ENCODE measurements at places on chromosomes 16 and 17. TPM values are rescaled to one million over a fixed set of nuclear protein-coding genes. Genes with fewer than 3 reads are reported as not detected.

DNA sequence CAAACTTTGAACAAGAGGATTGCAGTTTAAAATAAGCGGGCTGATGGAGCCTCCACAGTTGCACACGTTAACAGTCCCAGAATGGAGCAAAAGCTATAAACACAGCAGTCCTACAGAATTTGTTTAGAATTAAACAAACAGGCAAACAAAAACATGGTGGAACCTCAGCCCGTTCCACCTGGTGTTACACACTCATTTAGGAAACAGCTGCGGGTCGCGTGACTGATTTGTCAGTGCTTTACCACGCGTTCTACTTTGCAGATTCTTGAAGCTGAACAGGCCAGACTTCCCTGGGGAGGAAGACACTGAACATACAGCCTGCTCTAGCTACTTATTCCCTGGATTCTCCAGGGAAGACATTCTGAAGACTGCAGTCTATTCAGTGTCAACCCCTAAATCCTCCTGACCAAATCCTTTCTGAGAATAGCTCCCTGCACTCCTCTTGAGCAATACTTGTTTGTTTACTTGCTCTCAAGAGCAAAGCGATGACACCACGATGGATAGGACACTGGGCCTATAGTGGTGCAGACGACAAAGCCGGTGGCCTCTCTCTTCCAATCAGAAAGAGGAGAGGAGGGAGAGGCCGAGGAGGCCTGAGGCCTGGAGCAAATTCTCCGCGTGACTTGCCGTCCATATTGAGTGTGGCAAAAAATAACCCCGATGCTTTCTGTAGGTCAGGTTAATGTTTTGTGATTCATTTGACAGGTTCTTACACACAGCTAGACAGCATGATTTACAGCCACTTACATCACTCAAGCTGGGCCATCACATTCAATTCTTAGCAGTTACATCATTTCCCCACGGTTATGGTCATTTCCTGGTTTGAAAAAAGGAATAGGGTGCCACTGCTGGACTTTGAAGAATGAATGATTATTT is 4.0 kb upstream of the MAP1LC3B start:
- H3K4me1 ChIP-seq = peaks cover 13% of the 10 kb centered on the region
- H3K36me3 ChIP-seq = no peaks in the 10 kb centered on the region
- peak; percentile 97 for DNase-seq
- H3K27ac ChIP-seq = peak overlapping the region; percentile 86

GRCh38 chr16:73231944-73232554 is 184.1 kb upstream of the ZFHX3 start:
- no peaks in the 10 kb centered on the region for H3K27me3 ChIP-seq
- H3K4me1 ChIP-seq = no peaks in the 10 kb centered on the region
- DNase-seq = no peak

DNA sequence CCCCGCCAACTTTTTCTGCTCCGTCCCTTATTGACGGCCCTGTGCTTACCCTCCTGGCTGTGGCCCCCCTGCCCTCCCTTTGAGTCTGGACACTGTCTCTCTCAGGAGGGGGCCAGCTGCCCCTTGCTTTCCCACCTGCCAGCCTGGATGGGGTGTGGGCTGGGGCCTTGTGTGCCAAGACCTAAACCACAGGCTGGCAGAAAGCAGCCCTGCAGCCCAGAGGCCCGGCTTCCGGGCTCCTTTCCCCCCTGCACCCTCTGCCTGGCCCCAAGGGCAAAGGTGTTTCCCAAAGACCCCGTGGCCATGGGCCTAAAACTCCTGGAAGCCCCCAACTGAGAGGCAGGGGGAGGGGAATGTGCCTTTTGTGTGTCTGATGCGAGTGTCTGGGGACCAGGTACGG is 17.5 kb downstream of the GPT2 start:
- no peaks in the 10 kb centered on the region for H3K27me3 ChIP-seq
- H3K4me1 ChIP-seq = peaks cover under 1% of the 10 kb centered on the region
- H3K27ac ChIP-seq = no peak overlapping the region
- no peak overlapping the region for H3K4me3 ChIP-seq
- DNase-seq = no peak

DNA sequence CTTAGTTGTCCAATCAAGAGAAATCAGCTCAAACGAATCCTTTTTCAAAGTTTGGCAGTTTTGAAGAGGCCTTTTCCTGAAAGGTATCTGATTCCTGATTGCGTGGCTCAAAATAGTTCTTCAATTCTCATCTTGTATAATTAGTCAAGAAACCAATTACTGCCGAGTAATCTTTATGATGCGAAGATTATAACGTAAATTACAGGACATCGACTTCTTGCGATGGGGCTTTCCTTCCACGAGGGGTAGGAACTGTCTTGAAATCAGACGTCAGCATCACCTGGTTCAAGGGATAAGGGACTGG is 644 bp upstream of the ARL2BP start:
- no peak for DNase-seq
- no peaks in the 10 kb centered on the region for H3K36me3 ChIP-seq
- H3K4me3 ChIP-seq = peak overlapping the region; percentile 30
- peaks cover 6% of the 10 kb centered on the region for H3K4me1 ChIP-seq

DNA sequence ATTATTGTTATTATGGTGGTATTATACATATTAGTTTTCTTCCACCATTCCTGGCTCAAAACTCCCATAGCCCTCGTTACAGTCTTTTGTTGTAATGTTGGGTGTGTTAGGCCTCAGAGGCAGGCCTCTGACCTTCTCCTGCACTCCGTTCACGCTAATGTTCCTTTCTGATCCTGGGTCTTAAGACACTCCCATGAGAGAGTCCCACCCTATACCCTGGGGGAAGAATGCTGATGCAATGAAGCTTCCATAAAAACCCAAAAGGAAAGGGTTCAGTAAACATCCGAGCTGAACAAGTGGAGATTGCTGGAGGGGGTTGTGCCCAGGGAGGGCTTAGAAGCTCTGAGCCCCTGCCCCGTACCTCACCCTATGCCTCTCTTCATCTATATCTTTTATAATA is 141.3 kb upstream of the NETO2 start:
- no peak overlapping the region for H3K4me3 ChIP-seq
- no peak for DNase-seq
- no peaks in the 10 kb centered on the region for H3K36me3 ChIP-seq
- no peak overlapping the region for H3K27ac ChIP-seq
- H3K4me1 ChIP-seq = no peaks in the 10 kb centered on the region
- H3K27me3 ChIP-seq = no peaks in the 10 kb centered on the region

DNA sequence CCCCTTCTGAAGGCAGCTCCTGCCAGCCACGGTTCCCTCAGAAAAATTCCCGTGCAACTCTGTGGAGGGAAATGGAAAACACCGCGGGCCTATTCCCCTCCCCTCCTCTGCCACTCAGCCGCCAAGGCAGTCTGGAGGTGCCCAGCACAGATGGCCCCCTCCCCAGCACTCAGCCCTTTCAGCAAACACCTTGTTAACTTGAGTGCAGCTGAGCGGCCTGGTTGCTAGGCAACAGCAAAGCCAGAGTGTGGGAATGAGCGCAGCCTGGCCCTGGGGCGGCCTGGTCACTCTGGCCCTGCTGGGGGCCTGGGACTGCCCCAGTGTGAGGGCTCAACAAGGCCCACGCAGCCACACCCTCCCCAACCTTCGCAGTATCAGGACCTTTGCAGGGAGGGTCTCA is 32.8 kb downstream of the CACNA1G start:
- H3K4me1 ChIP-seq = peaks cover 34% of the 10 kb centered on the region
- H3K4me3 ChIP-seq = no peak overlapping the region
- no peaks in the 10 kb centered on the region for H3K36me3 ChIP-seq
- peak overlapping the region; percentile 70 for H3K27ac ChIP-seq
- peak; percentile 77 for DNase-seq
- H3K27me3 ChIP-seq = no peaks in the 10 kb centered on the region

- no peak overlapping the region for H3K4me3 ChIP-seq
- H3K36me3 ChIP-seq = no peaks in the 10 kb centered on the region
- H3K27me3 ChIP-seq = no peaks in the 10 kb centered on the region
- peak; percentile 88 for DNase-seq
- no peaks in the 10 kb centered on the region for H3K4me1 ChIP-seq
- H3K27ac ChIP-seq = no peak overlapping the region
These were observed 6.5 kb downstream of the SCGB1C2 start for GRCh38 chr17:143785-144281.

- H3K4me3 ChIP-seq = no peak overlapping the region
- H3K27ac ChIP-seq = no peak overlapping the region
- DNase-seq = no peak
- peaks cover 4% of the 10 kb centered on the region for H3K36me3 ChIP-seq
These were observed 7.7 kb downstream of the METTL22 start for GRCh38 chr16:8628981-8629725.

DNA sequence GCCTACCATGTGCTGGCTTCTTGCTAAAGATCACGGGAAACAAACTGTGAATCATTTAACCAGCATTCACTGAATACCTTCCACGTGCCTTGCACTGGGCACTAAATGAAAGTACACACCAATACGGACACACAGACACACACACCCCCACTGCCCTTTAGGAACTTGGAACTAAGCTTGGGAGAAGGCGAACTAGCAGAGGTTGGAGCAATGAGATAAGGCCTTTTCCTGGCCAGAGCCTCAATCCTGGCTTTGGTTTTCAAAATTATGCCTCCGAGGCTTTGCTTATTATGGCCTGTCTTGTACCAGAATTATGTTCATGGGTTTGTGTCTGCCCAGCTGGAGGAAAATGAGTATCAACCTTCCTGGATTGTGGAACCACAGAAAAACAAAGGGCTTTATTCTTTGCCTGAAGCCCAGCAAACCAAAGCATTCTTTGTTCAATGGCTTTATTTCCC is 32.3 kb downstream of the CPPED1 start:
- no peak overlapping the region for H3K4me3 ChIP-seq
- H3K36me3 ChIP-seq = no peaks in the 10 kb centered on the region
- DNase-seq = peak; percentile 30
- no peaks in the 10 kb centered on the region for H3K27me3 ChIP-seq
- no peaks in the 10 kb centered on the region for H3K4me1 ChIP-seq

GRCh38 chr17:12745486-12745885 is 43.8 kb upstream of the ARHGAP44 start:
- no peak overlapping the region for H3K4me3 ChIP-seq
- H3K27ac ChIP-seq = no peak overlapping the region
- H3K27me3 ChIP-seq = no peaks in the 10 kb centered on the region
- H3K36me3 ChIP-seq = no peaks in the 10 kb centered on the region

DNA sequence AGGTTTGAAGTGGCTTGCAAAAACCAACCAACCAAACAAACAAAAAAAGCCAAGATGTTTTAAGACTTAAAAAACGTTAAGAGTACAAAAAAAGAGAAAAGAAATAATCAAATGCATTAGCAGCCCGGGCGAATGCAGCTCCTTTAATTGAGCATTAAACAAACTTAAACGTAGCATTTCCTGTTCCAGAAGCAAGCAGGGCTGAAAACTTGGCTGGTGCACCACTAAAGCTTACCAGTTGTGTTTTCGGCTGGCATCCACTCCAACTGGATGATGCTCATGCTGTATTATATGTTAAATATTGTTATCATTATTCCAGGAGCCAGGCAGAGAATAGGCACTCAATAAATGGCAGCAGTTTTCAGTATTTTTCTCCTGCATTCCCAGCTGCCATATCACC is 45.1 kb downstream of the IRX6 start:
- no peaks in the 10 kb centered on the region for H3K36me3 ChIP-seq
- H3K4me1 ChIP-seq = peaks cover 8% of the 10 kb centered on the region
- peaks cover 37% of the 10 kb centered on the region for H3K27me3 ChIP-seq
- H3K4me3 ChIP-seq = no peak overlapping the region

DNA sequence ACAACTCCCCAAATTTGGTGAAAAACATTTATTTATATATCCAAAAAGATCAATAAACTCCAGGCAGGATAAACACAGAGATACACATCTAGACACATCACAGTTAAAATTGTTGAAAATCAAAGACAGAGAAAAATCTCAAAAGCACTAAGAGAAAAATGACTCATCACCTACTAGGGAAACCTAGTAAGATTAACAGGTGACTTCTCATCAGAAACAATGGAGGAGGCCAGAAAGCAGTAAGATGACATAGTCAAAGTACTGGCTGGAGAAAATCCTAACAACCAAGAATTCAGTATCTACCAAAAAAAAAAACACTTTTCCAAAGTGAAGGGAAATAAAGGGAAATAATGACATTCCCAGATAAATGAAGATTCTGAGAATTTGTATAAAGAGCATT is 33.8 kb downstream of the ULK2 start:
- H3K27me3 ChIP-seq = no peaks in the 10 kb centered on the region
- H3K36me3 ChIP-seq = no peaks in the 10 kb centered on the region
- no peak overlapping the region for H3K27ac ChIP-seq
- no peaks in the 10 kb centered on the region for H3K4me1 ChIP-seq
- H3K4me3 ChIP-seq = no peak overlapping the region

GRCh38 chr17:55186937-55187770 is 77.6 kb upstream of the HLF start:
- no peak overlapping the region for H3K4me3 ChIP-seq
- DNase-seq = no peak
- H3K27ac ChIP-seq = no peak overlapping the region
- no peaks in the 10 kb centered on the region for H3K36me3 ChIP-seq
- H3K4me1 ChIP-seq = no peaks in the 10 kb centered on the region
- H3K27me3 ChIP-seq = no peaks in the 10 kb centered on the region

GRCh38 chr17:2560658-2561057 is 32.8 kb upstream of the PAFAH1B1 start:
- H3K36me3 ChIP-seq = no peaks in the 10 kb centered on the region
- H3K27ac ChIP-seq = no peak overlapping the region
- no peaks in the 10 kb centered on the region for H3K27me3 ChIP-seq
- DNase-seq = no peak
- H3K4me3 ChIP-seq = no peak overlapping the region

DNA sequence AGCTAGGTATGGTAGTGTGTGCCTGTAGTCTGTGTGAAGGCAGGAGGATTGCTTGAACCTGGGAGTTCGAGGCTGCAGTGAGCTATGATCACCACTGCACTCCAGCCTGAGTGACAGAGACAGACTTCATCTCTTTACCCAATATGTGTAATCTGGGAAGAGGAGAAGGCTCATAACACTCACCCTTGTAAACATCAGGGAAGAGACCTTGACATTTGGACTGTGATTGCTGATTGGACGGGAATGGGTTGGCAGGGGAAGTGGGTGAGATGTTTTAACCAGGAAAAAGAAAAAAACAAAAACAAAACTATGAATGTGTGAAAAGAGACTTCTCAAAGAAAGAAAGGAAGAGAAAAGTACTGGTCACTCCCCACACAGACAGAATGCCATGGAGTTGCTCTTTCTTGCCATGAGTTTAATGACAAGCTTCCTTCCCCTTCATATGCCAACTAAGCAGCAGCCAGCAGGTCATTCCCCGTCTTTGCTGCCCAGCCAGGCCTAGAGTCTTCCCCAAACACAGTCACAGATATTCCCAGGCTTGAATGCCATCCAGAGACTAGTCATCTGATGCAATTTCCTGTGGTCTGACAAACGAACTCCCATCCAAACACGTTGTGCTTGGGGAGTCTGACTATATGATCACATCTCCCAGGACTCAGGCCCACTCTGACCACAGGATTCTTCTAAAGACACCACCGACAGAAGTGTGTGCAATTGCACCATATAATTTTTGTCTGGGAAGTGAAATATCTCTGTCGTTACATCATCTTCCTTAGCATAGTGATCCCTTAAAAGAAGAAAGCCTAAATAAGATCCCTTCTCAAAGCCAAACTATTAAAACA is 3.6 kb upstream of the XAF1 start:
- H3K4me3 ChIP-seq = no peak overlapping the region
- DNase-seq = peak; percentile 63
- H3K27ac ChIP-seq = peak overlapping the region; percentile 89
- H3K27me3 ChIP-seq = no peaks in the 10 kb centered on the region
- H3K4me1 ChIP-seq = peaks cover 11% of the 10 kb centered on the region
- no peaks in the 10 kb centered on the region for H3K36me3 ChIP-seq

The SOX15 gene
- total RNA-seq = 0.13 TPM

The TRAPPC1 gene
- 29.5 TPM for total RNA-seq

The DPEP3 gene
- total RNA-seq = not detected

The HASPIN gene
- total RNA-seq = 1.5 TPM
